ENCODE measurements at places on chromosomes 2 and 18.

DNA sequence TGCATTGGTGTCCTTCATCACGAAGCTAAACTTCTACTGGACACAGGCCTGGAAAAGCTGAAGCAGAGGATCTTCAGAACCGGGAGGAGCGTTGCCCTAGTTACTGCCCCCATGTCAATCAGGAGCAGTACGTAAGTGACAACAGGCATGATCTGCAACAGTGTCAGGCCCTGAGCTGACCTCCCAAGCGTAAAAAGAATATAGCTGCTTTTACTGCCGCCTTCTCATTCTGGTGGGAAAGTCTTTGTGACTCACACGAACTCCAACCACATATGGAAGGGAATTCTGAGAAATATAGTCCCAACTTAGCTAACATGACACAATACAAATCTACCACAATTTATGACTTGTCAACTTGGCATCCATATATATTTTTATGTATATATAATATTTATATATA, 1007.7 kb upstream of the CDH2 start:
- no peak for DNase-seq

DNA sequence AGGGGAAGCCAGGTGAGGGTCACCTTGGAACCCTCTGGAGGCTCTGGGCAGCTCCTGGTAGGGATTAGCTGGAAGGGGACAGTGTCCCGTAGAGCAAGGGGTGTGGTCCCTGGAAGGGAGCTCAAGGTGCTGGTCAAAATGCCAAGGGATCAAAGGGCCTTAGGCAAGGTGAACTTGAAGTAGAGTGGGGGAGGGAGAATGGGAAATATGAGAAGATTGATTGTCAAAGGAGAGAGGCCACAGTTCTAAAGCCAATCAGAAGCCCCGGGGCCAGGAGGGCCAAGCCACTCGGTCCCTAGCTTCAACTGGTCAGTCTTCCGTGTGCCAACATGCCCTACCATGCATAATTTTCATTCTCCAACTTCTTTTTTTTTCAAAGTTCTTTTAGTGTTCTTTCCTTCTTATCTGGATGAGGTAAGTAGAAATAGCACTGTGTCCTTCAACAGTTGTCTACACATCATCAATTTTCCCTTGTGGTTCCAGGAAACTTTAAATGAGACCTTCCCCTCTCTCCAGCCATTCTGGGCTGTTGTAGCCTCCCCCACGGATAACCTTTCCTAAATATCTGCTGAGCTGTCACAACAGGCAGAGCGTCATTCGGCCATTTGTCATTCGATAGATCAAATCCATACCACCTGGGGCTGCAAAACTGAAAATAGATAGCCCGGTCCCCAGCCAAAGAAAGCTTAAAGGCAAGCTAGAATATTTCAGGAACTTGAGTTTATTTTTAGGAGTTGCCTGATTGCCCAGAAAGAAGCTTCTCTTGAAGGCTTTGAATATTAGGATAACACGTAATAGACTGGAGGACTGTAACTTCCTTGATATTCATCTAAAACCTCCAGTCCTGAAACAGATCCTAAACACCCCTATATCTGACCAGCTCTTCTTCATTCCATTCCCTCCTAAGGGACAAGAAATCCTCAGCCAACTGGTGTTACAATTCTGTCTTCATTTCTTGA, 83.3 kb downstream of the ALPK2 start:
- no peak for DNase-seq

DNA sequence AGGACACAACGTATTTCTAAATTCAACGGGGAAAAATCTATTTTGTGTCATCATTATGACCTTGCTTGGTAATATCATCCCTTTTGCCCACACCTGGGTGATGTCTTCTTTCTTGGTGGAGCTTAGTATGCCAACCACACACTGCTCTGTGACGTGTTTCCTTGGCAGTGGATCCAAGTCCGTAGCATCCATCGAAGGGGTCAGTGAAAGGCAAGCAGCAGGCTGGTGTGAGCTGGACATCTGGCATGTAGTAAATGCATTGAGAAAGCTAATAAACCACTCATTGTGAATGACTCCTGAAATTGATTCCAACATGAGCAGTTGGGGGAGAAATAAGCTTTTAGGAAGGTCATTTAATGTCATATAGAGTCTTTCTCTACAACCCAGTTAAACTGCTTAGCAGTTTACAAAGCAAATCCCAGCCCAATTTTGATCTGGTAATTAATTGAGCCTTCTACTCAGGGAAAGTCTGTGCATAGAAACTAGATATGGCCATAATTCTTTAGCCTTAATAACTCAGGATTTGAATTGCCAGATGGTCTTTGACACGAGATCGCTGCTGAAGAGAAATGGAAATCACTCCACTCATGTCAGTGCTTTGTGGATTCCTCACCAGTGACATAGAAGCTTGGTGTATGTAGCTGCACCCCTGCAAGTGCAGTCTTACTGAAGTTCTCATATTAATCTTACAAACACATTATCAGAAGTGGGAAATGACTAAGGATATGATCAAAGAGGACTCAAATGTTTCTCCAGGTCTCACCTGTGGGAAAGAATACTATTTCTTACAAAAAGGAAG, 494.8 kb downstream of the CMPK2 start:
- DNase-seq: no peak

- DNase-seq: no peak
Observed at GRCh38 chr2:113240915-113241911, 37.5 kb downstream of the PAX8 start.

DNA sequence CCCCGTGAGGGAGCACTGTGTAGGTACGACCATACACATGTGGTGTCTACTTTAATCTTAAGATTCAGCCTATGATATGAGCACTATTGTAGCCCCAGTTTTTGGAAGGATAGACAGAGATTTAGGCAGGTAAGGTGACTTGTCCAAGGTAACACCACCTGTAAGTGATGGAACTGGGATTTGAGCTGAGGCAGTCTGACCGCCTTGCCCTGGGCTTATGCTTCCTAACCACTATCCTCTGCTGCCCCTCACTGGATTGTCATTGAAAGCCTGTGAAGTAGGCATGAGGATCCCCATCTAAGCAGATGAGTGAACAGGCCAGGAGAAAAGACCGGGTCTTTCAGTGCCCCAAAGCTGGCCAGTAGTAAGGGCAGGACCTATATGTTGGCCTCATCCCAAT, 343.8 kb downstream of the CYRIA start:
- DNase-seq: no peak

DNA sequence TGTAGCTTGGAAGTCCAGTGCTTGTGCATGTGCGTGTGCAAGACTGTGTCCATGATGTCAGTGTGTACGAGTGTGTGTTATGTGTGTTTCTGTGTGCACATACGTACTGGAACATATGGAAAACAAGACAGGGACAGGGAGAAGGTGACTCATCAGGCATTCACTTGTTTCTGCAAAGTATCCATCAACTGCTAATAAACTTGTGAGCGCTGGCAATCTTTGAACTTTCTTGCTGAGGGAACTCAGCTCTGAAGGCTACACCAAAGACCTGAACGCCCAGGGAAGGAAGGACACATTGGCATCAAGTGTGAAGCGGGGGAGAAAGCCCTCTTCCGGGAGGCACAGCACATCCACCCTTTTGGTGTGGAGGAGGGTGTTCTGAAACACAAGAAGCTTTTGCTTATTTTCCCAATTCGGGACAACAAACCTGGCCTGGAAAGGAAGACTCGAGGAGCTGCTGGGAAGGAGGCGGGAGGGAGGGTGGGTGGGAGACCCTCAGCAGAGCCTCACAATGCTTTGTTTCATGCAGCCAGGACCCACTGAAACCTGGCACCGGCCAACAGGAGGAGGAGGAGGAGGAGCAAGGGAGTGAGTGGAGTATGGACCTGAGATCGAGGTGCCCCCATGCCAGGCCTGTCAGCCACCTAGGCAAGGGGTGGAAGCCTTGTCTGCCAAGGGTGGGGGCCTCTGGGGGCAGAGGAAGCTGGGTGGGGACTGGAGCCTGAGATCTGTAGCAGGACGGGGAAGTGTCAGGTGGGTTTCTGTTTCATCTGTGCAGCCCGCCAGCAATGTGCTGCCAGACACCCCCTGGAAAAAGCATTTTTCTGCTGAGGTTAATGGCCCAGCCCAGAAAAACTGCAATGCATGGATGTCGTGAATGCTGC, 26.8 kb downstream of the SMAD7 start:
- no peak for DNase-seq

GRCh38 chr2:647691-648231, 29.4 kb downstream of the TMEM18 start:
- no peak for DNase-seq

- no peak for DNase-seq
Observed at GRCh38 chr2:1723397-1724042, 20.8 kb downstream of the PXDN start.

DNA sequence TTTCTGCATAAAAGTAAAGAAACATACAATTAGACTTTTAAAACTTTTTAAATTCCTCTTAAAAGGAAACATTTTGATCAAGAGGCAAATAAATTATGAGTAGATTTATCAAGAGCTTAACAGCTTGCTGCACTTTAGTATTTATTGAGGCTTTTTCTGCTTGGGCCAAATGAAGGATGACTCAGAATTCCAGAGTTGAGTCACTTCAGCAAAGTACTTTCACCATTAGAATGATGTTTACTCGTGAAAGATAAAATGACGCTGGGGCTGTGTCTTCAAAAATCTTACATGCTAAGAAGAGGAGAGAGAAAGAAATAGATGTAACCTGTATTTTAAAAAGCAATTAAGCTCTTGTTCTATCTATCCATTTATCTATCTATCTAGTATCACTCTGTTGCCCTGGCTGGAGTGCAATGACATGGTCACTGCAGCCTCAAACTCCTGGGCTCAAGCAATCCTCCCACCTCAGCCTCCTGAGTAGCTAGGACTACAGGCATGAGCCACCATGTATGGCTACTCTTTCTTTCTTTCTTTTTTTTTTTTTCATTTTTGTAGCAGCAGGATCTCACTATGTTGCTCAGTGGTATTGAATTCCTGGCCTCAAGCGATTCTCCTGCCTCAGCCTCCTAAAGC, 75.3 kb upstream of the RIOK3 start:
- no peak for DNase-seq
